ENCODE measurements at places on chromosomes 3 and 15. TPM values are rescaled to one million over a fixed set of nuclear protein-coding genes. Genes with fewer than 3 reads are reported as not detected.

Gene GOLGA6D
- total RNA-seq = not detected

Gene CASR
- total RNA-seq = not detected

Gene MESP2
- 2.5 TPM for total RNA-seq

DNA sequence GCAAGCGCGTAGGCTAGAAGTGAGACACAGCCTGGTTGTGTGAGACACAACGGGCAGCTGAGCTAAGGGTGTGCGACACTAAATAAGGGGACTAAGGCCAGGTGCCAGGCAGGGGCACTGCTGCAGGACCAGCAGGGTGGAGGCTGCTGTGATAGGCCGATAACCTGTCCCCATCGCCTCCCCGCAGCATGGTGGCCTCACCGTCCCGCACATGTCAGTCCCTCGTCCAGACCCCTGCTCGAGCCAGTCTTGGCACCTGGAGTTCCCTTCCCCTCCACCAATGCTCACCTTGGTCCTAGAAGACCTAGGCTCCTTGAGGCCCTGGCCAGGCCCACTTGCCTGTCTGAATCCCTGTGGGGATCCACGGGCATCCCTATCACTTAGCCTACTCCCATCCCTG lies 96.1 kb downstream of the HMG20A start:
- DNase-seq = no peak

DNA sequence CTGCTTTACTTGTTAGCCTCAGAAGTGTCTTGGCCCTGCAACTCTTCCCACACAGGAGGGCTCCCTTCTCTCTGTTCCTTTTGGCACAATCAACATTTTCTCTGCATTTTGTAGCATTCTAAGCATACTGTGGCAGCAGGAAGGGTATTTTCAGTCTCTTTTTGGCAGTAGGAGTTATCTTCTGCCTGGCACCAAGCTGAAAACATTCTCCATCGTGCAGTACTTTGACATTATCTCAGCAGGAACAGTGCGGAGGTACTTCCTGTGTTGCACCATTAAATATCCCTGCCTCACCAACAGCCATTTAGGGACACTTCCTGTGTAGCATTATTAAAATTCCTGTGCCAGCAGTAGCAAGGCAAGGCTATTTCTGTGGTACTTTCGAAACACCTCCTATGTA lies 233.2 kb upstream of the SEMA6D start:
- DNase-seq = no peak

DNA sequence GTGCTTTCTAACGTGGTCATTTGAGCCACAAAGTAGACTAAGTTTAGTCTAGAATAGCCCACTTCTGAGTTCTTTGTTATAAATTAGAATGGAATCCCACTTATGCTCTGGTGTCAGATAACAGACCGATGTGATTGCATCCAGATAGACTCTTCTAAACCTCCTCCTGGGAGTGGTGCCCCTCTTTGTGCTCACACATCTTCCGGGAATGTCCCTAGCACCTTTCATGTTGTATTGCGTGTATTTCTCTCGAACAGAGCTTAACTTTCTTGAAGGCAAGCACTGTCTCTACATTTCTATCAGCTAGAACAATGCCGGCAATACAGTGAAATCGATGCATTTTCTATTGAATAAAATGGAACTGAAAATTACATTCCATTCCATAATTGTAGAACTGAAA lies 23.0 kb downstream of the CP start:
- no peak for DNase-seq

DNA sequence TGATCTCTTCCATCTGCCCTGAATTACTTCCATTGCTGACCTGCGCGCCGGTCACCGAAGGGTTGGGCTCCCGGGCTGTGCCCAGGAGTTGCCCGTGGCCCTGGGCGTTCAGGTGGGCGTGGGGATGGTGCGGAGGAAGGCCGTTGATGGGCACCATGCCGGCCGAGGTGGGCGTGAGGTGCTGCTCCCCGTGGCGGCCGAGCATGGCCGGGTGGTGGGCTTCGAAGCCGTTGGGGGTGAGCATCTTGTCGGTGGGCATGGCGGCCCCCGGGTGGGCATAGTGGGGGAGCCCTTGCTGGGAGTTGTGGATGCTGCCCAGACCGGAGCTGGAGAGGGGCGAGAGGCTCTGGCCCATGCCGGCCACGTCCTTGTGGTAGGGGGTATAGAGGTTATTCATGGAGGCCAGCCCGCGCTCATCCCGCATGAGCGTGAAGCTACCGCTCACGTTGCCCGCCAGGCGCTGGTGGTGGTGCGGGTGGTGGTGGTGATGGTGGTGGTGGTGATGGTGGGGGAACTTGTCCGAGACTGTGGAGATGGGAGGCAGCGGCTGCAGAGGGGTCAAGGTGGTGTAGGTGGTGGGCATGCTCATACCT lies 1.0 kb downstream of the ONECUT1 start:
- DNase-seq = no peak

DNA sequence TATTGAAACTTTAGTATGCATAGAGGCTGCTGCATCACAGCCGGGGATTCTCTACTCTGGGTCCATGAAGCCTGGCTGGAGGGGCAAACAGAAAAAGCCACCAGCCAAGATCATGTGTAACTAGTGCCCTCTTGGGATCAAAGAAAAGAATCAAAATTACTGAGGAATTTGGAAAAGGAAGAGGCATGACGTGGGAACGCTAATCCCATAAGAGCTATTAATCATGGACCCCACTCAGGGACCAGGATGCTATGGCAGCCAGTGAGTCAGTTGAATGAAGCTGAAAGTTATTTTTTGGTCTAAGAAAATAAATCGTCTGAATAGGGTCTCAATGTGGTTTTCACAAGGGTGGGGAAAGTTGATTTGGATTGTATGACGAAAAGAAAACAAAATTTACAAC lies 1165.1 kb downstream of the ROBO2 start:
- no peak for DNase-seq

DNA sequence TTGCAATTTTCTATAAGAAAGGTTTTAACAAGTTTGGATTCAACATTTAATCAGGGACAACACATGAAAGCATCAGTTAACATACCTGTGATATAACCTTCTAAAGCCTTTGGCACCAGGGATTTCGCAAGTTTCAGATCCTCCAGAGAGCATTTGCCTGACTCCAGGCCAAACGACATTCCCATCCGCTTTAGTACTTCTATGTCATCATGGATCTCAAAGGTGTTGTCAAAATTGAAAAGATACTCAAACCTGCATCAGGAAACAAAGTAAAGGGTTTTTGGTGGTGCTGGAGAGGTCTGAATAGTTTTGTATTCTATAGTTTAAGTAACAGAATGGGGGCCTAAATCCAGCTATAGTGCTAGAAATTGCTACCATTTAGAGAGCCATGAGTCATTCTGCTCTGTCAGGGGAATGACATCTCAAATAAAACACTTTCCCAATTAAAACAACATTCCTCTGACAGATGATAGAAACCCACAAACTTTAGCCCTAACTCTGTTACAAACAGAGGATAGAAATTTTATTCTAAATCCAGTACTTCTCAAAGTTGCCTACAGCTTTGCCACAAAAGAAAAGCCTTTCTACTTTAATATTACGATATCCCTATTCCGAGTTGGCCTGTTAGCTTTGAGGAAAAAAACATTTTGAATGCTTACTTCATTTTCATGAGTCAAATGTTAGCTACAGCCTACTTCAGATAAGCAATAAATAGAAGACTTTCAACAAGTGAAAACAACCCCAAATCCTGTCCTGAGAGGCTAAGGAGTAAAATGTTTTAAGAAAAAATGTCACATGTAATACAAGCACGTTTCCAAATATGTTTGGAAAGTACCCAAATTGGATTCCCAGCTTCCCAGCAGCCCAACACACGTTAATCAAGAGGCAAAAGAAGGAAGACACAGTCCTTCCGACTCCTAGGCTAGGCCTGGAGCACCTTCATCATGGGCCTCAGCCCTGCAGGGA lies 83.4 kb downstream of the ATP1B3 start:
- no peak for DNase-seq

GRCh38 chr3:66740260-66740659 lies 239.4 kb upstream of the LRIG1 start:
- no peak for DNase-seq

DNA sequence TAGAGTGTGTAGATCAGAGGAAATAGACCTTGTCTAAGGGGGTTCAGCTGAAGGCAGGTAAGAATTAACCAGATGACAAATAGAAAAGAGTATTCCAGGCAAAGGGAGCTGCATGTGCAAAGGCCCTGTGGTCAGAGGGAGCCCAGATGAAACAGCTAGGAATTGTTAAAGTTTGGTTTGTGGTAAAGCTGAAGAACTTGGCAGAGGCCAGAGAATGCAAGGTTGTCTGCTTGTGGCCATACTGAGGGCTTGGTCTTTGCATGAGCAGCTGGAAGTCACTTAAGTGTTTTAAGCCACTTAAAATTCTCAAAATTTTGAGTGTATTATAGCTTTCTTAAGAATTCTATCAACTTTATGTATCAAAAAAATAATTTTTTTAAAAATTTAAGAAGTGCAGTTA lies 116.5 kb downstream of the NEK10 start:
- no peak for DNase-seq

Measured in epithelial cell of proximal tubule (primary cell).